Kidney epithelial cell (primary cell): ENCODE measurements at places on chromosomes 7 and 10.
A peak's percentile ranks its signal among the peaks of the same experiment; 100 is the strongest.

- no peak for DNase-seq
Measured at GRCh38 chr10:6269432-6269831, 66.7 kb downstream of the PFKFB3 start.

DNA sequence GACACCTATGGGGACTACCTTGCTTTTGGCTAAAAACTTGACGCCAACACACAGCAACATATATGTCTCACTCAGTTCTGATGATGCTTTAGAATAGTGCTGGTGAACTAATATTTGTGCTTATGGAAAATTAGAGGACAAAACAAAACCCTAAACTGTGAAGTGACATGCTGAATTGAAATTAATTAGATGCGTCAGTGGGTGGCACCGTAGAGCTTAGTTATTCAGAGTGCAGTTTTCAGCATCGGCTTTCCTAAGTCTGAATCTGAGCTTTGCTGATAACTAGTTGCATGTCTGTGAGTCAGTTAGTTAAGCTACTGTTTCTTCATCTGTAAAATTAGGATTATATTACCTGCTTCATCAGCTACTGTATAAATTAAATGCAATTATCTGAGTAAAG, 245.0 kb upstream of the SORCS1 start:
- no peak for DNase-seq

DNA sequence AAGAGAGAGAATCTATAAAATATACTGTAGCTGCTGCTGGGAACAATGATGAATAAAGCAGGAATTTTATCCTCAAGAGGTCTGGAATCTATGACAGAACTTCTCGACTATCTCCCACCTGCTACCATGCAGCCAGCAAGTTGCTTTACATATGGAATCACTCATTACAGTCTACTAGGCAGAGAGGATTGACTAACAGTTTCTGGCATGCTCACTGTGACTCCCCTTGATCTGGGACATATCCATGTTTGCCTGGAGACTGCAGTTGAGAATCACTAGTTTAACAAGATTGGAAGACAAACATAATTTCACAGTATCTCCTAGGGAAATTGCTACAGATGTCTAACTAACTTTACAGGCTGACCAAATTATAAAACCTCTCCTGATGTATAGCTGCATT, 13.3 kb downstream of the GPR37 start:
- no peak for DNase-seq

- DNase-seq = no peak
Measured at GRCh38 chr7:8590225-8590624, 156.8 kb downstream of the NXPH1 start.

GRCh38 chr7:26958834-26959233, 94.4 kb upstream of the SKAP2 start:
- DNase-seq = peak; percentile 55

GRCh38 chr10:28331841-28332240, 29.0 kb upstream of the MPP7 start:
- peak; percentile 88 for DNase-seq

DNA sequence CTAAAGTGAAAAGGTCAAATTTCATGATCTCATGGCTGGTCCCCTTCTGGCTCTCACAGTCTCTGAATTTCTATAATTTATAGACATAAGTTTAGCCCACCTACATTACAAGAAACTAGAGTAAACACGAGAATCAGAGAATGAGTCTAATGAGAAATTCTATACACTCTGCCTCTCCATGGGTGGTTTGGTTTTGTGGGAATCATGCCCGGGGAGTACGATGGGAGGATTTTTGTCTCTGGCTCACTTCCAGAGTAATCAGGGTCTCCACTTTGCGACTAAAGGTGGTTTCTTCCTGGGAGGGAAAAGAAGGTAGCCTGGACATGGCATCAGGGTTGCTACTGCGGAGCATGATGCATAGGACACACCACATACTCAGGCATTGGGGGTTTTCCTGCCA, 69.7 kb downstream of the MRC1 start:
- DNase-seq = no peak

DNA sequence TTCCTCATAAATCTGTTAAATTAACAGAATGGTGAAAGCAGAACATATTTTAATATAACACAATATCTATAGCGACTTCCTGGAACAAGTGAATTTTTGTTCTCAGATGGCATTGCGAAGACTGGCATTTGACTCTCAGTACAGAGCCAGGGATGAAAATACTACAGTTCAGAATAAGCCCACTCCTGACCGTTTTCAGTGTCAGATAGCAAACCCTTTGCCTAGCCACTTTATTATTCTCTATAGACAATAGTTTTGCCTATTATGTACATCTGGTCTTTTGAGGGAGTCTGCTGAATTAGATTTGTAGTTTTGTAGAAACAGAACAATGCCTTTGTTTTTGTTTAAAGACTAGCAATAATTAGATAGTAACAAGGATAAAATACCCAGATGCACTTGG, 2.3 kb downstream of the MINPP1 start:
- no peak for DNase-seq

DNA sequence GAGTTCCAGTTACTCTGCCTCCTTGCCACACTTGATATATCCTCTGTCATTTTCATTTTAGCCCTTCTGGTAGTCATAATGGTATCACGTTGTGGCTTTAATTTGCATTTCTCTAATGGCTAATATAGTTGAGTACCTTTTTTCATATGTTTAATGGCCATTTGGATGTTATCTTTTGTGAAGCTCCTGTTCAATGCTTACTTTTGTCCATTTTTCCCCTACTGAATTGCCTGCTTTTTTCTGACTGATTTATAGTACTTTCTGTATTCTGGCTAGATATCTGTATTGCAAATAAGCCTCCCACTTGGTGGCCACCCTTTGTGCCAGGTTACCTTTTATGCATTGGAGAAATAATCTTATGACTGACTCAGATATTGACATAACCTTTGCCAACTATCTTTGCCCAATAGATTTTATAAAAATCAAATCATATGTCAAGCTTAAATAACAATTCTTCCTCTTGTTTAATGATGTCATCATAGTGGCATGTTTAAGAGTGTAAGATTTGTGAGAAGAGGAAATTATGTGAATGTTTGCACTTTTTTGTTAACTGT, 50.6 kb downstream of the PRPF18 start:
- no peak for DNase-seq

- DNase-seq = no peak
Measured at GRCh38 chr10:3222626-3223025, 50.0 kb upstream of the PITRM1 start.

DNA sequence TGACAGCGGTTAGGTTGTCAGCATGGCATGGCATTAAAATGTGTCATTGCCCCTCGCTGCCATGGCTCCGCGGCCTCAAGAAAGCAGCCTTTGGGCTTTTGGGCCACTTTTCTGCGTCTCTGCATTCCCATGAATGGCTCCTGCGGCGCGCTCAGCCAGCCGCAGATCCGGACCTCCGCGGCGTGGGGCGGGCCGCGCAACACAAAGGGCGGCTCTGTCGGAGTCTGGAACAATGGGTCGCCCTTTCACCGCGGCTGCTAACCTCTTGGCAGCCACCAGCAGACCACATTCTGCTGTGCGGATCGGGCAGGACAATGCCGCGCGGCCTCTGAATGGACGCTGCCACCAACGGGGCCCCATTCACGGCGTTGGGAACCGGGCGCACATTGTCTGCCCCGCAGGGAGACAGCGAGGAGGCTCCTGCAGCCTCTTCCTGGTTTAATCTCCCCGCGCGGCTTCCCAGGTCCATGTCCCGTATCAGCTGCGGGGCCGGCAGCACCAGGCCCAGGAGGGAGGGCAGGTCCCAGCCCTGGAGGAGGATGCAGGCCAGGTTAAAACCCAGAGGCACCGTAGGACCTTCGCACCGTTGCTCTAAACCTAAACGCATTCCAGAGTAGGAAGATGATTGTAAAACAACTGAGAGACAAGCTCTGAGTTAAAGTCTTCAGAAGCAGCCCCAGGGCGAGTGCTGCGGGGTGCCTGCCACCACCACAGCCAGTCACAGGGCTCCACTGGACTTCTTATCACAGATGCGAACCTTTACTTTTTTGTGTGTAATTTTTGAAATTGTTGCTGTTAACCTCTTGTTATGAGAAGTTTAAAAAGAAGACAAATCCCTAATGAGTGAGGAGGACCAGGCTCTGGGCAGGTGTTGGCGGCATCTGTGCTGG, 71.6 kb downstream of the NKX6-2 start:
- no peak for DNase-seq

DNA sequence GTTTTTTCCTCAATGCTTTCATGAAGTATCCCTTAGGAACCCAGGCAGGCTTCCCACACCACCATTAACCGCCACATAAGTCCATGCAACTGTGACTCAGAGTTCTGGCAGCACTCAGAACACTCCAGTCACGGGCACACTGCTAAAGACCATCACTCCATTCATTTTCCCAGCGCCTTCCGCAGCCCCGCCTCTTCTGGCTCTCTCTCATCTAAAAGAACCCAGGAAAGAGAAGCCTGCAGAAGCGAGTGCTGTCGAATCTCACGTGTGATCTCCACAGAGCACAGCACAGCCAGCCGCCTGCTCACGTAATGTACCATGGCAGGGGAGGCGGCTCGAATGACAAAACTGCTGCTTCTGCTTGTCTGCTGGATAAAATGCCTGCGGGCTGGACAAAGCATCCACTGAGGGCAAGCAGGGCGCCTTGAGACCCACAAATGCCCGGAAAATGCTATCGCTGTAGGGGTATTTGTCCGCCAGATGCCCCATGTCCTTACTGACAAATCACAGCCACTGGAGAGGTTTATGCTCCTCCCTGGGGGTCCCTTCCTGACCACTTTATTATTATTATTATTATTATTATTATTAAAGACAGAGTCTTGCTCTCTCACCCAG, 1.8 kb downstream of the PSMG3 start:
- peak; percentile 57 for DNase-seq

GRCh38 chr10:98326621-98327027, 58.6 kb upstream of the LOXL4 start:
- no peak for DNase-seq
